Mesothelial cell of epicardium (in vitro differentiated cells): ENCODE measurements at places on chromosomes 2 and 18.

- H3K4me1 ChIP-seq, result peaks cover 20% of the 10 kb centered on the region
- no peak for DNase-seq
- no peak overlapping the region for H3K4me3 ChIP-seq
- peak overlapping the region; percentile 2 for H3K27ac ChIP-seq
- no peaks in the 10 kb centered on the region for H3K27me3 ChIP-seq
- no peaks in the 10 kb centered on the region for H3K36me3 ChIP-seq
Measured at GRCh38 chr2:67295406-67295805, 101.7 kb upstream of the ETAA1 start.

- no peak for DNase-seq
- peaks cover 9% of the 10 kb centered on the region for H3K4me1 ChIP-seq
- no peak overlapping the region for H3K4me3 ChIP-seq
- H3K27me3 ChIP-seq, result peaks cover 24% of the 10 kb centered on the region
Measured at GRCh38 chr18:78133729-78134128, 845.9 kb upstream of the SALL3 start.

GRCh38 chr2:104434966-104435365 is 418.9 kb upstream of the POU3F3 start:
- peak overlapping the region; percentile 79 for H3K4me3 ChIP-seq
- peaks cover 24% of the 10 kb centered on the region for H3K27me3 ChIP-seq
- H3K27ac ChIP-seq, result no peak overlapping the region
- H3K4me1 ChIP-seq, result peaks cover 25% of the 10 kb centered on the region
- no peaks in the 10 kb centered on the region for H3K36me3 ChIP-seq

- H3K4me3 ChIP-seq, result no peak overlapping the region
- no peak for DNase-seq
- no peaks in the 10 kb centered on the region for H3K27me3 ChIP-seq
Measured at GRCh38 chr2:180145163-180145562, 138.1 kb upstream of the CWC22 start.

- H3K4me1 ChIP-seq, result no peaks in the 10 kb centered on the region
- no peaks in the 10 kb centered on the region for H3K27me3 ChIP-seq
- H3K4me3 ChIP-seq, result no peak overlapping the region
- peaks cover 25% of the 10 kb centered on the region for H3K36me3 ChIP-seq
- no peak for DNase-seq
- H3K27ac ChIP-seq, result no peak overlapping the region
Measured at GRCh38 chr2:42300527-42300926, 60.5 kb downstream of the COX7A2L start.

DNA sequence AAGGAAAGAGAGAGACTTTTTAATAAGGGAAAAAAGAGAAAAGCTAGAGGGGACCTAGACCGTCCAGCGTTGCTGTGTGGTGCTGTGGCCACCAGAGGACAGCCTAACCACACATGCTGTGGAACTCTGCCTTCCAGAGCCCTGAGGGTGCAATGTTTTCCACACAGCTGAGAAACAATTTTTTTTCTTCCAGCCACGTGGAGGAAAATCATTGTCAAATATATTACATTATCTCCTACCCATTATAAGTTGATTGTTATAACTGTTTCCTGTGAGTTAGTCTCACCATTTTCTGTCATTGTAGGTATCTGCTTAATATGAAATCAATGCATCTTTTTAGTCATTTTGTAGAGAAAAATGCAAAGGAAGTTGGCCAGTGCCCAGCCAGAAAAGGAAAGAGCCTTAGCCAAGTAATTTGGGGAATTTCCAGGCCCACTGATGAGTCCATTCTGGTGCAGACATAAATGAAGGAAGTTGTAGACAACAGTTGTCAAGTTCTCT is 5.9 kb upstream of the MRPL19 start:
- H3K27ac ChIP-seq, result peak overlapping the region; percentile 60
- H3K36me3 ChIP-seq, result peaks cover 3% of the 10 kb centered on the region
- peaks cover 13% of the 10 kb centered on the region for H3K27me3 ChIP-seq
- peaks cover 15% of the 10 kb centered on the region for H3K4me1 ChIP-seq

- no peaks in the 10 kb centered on the region for H3K27me3 ChIP-seq
- no peak for DNase-seq
- no peak overlapping the region for H3K4me3 ChIP-seq
- H3K4me1 ChIP-seq, result peaks cover 26% of the 10 kb centered on the region
Measured at GRCh38 chr2:149438330-149438960, 108.1 kb downstream of the LYPD6 start.

DNA sequence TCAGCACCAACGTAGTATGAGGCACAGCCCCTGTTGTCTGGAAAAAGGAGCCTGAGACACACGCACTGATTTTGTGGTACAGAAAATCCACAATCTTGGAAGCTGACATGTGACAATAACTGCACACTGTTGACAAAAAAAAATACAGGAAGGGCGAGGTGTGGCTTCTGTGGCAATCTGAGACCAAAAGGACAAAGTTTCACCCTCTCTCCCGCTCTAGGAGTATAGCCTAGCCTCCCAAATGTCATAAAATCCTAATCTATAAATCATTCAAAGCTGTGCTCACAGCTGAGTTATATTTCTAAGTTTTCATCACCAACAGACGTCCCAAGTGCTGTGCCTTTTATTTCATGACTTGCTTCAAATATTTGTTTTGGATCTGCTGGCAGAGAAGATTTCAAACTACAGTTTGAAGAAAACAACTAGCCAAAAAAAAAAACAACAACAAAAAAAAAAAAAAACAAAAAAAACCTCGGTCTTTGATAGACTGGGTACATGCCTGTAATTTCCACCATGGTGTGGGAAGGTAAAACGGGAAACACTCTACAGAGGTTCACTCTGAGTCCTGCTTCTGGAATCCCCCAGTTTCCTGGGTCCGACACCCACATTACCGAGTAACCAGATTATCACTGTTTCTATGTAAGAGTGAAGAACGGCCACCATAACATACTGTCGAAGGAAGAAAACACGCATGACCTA is 61.0 kb downstream of the C2orf76 start:
- no peaks in the 10 kb centered on the region for H3K4me1 ChIP-seq
- no peaks in the 10 kb centered on the region for H3K36me3 ChIP-seq
- no peak overlapping the region for H3K27ac ChIP-seq
- H3K27me3 ChIP-seq, result no peaks in the 10 kb centered on the region

DNA sequence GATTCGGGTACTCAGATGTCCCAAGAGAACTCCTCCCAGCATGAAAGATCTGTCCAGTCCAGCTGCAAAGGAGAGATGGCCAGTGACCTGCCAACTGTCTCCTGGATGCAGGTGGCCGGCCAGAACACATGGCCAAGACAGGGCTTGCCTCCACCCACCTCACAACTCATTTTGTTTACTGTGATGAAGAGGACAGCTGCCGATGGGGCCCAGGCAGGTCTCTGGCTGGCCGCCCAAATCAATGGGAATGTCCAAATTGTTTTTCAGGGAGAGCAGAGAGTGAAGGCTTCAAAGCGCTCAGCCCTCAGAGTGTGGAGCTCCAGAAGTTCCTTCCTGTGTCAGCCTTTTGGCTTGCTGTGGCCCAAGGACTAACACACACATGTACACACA is 41.9 kb downstream of the FOSL2 start:
- H3K27ac ChIP-seq, result no peak overlapping the region
- H3K4me1 ChIP-seq, result peaks cover 17% of the 10 kb centered on the region
- no peaks in the 10 kb centered on the region for H3K36me3 ChIP-seq
- no peak for DNase-seq
- H3K4me3 ChIP-seq, result no peak overlapping the region

- no peak for DNase-seq
- no peaks in the 10 kb centered on the region for H3K36me3 ChIP-seq
- peak overlapping the region; percentile 25 for H3K27ac ChIP-seq
- H3K4me3 ChIP-seq, result no peak overlapping the region
- peaks cover 50% of the 10 kb centered on the region for H3K4me1 ChIP-seq
Measured at GRCh38 chr2:68764806-68765311, 30.2 kb downstream of the ARHGAP25 start.

GRCh38 chr2:14524041-14524802 is 108.3 kb upstream of the LRATD1 start:
- no peaks in the 10 kb centered on the region for H3K36me3 ChIP-seq
- H3K4me1 ChIP-seq, result peaks cover 12% of the 10 kb centered on the region
- no peak overlapping the region for H3K4me3 ChIP-seq

DNA sequence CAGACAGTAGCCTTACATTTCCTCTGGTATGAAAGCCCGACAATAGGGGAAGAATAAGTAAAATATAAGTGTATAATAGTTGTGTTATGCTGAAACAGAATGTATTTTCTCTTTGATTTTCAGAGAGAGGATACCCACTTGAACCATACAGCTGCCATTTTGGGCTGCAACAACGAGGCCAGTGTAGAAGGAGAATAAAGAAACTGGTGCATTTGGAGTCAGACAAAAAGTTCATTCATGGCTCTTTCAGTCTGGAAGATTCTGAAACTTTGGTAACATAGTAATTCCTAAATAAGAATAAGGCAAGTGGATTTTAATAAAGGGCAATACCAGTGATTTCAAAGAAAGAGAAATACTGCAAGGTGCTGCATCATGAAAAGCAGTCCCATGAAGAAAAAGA is 610.9 kb downstream of the LRP1B start:
- no peaks in the 10 kb centered on the region for H3K36me3 ChIP-seq
- DNase-seq, result no peak
- peaks cover 1% of the 10 kb centered on the region for H3K4me1 ChIP-seq
- no peak overlapping the region for H3K27ac ChIP-seq
- H3K4me3 ChIP-seq, result no peak overlapping the region
